ENCODE measurements at places on chromosomes 2 and 18.

DNA sequence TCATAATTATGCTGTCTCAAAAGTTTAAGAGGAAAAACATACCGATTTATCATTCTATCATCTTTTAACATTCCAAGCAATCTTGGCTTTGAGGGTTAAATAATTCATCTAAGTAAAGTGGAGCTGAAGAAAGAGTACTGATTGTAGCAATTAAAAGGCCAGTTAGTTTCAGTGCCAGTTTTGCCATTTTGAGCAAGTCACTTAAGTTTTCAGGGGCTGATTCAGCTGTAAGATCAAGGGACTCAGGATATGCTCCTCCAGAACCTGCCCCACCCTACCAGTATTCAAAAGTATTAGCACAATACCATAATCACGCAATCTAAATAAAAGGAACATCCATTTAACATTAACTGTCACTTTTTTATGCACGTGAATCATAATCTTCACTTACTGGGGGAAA, 1.9 kb downstream of the SS18 start:
- H3K27ac ChIP-seq: no peak overlapping the region
- DNase-seq: no peak
- H3K4me3 ChIP-seq: peak overlapping the region; percentile 96
- H3K36me3 ChIP-seq: peaks cover 2% of the 10 kb centered on the region
- no peaks in the 10 kb centered on the region for H3K27me3 ChIP-seq
- peaks cover 6% of the 10 kb centered on the region for H3K4me1 ChIP-seq

- peaks cover 4% of the 10 kb centered on the region for H3K4me1 ChIP-seq
- H3K36me3 ChIP-seq: no peaks in the 10 kb centered on the region
- no peaks in the 10 kb centered on the region for H3K27me3 ChIP-seq
- no peak overlapping the region for H3K4me3 ChIP-seq
- no peak for DNase-seq
Measured at GRCh38 chr2:200625282-200625681, 39.5 kb downstream of the AOX1 start.

GRCh38 chr2:153819501-153819900, 52.2 kb upstream of the GALNT13 start:
- no peaks in the 10 kb centered on the region for H3K4me1 ChIP-seq
- H3K36me3 ChIP-seq: no peaks in the 10 kb centered on the region
- H3K27me3 ChIP-seq: no peaks in the 10 kb centered on the region
- DNase-seq: no peak
- H3K4me3 ChIP-seq: no peak overlapping the region

GRCh38 chr18:58865033-58865590, 435 bp downstream of the ZNF532 start:
- peaks cover 42% of the 10 kb centered on the region for H3K4me1 ChIP-seq
- H3K36me3 ChIP-seq: peaks cover 52% of the 10 kb centered on the region
- DNase-seq: no peak

- no peaks in the 10 kb centered on the region for H3K4me1 ChIP-seq
- no peak overlapping the region for H3K4me3 ChIP-seq
- DNase-seq: no peak
- H3K27ac ChIP-seq: no peak overlapping the region
Measured at GRCh38 chr2:166593403-166593802, 99.4 kb upstream of the SCN7A start.

DNA sequence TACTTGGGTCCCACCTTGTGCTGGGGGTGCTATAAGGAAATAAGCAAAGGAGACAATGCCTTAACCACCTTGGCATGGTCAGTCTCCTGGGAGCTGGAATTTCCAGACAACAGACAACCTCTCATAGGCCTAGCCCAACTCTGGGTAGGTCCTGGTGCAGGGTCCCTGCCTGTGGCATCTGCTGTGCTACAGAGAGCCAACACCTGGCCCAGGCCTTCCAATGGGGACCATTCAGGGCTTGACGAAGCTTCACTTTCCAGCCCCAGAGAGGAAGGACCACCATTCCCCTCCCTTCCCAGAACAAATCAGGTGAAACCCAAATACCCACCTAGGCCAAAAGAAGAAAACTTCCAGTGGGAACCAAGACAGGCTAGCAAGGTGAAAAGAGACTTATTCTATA, 82.8 kb downstream of the SMAD7 start:
- peaks cover 10% of the 10 kb centered on the region for H3K4me1 ChIP-seq
- H3K27me3 ChIP-seq: no peaks in the 10 kb centered on the region
- H3K36me3 ChIP-seq: no peaks in the 10 kb centered on the region
- H3K27ac ChIP-seq: no peak overlapping the region
- DNase-seq: no peak
- no peak overlapping the region for H3K4me3 ChIP-seq

GRCh38 chr2:240670402-240670801, 12.3 kb downstream of the AQP12B start:
- no peaks in the 10 kb centered on the region for H3K4me1 ChIP-seq
- H3K27me3 ChIP-seq: peaks cover 15% of the 10 kb centered on the region
- no peak overlapping the region for H3K4me3 ChIP-seq
- no peak for DNase-seq
- no peak overlapping the region for H3K27ac ChIP-seq
- no peaks in the 10 kb centered on the region for H3K36me3 ChIP-seq

DNA sequence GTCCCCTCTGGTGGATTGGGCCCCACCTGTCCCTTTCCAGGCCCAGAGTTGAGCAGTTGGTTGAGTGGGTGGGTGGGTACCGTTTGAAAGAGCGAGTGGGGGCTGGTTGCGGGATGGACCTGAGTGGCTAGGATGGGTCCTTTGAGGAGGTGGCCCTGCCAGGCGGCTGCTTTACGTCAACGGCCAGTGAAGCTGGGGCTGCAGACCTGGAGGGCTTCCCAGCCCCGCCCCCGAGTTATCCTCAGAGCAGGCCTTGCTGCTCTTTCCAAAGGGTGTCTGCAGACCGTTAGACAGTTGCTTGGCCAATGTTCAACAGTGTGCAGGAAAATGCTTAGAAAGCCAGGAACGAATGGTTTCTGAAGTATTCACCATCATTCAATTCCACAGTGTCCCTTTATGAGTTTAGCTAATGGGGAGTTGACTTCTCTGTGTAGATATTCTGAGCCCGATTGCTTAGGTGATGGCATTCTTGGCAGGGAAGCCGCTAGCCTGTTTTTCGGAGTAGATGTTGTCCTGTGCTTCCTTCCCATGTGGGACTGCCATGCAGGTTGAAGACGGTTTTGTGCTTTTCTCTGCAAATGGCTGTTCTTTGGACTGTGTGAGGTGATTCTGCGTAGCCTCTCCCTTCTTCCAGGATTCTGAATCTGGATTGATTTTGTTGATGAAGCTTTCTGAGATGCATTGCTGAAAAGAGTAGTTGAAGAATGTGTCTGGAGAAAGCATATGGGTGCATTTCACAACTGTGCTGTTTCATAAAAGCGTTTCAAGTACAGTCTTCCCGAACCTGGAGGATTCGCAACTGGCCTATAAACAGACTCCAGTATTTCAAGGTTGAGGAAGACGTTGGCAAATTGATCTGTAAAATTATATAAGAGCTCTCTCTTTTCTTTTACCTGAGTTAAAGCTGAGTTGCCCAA, 45.8 kb downstream of the LDLRAD4 start:
- no peak overlapping the region for H3K4me3 ChIP-seq
- peaks cover 3% of the 10 kb centered on the region for H3K4me1 ChIP-seq
- no peaks in the 10 kb centered on the region for H3K27me3 ChIP-seq
- no peak overlapping the region for H3K27ac ChIP-seq

GRCh38 chr2:102758439-102758838, 3.4 kb upstream of the TMEM182 start:
- H3K4me3 ChIP-seq: no peak overlapping the region
- H3K4me1 ChIP-seq: no peaks in the 10 kb centered on the region
- no peak for DNase-seq

- H3K4me1 ChIP-seq: peaks cover 2% of the 10 kb centered on the region
Measured at GRCh38 chr2:216942016-216942415, 82.2 kb upstream of the TNP1 start.

GRCh38 chr2:81324046-81324445, 1019.5 kb upstream of the LRRTM1 start:
- H3K36me3 ChIP-seq: no peaks in the 10 kb centered on the region
- no peak overlapping the region for H3K27ac ChIP-seq
- no peak for DNase-seq
- no peaks in the 10 kb centered on the region for H3K27me3 ChIP-seq
- H3K4me1 ChIP-seq: no peaks in the 10 kb centered on the region
- H3K4me3 ChIP-seq: no peak overlapping the region

DNA sequence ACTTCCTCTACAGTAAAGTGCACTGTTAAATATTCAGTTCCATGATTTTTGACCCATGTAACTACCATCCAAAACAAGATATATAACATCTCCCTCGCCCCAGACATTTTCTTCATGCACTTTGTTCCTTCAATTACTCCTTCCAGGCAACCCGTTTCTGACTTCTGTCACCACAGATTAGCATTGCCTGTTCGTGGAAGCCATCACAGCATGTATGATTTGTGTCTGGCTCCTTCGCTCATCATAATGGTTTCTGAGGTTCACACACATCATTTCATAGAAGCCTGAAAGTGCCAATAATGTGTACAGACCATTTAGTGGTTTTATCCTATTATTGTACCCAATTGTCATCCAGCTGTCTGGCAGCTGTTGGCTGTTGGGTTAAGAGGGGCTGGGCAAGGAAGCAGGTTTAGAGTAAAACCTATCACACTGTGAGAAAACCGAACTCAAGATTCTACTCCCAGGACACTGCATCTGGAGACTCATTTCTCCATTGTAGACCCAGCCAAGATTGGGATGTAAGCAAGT, 16.1 kb downstream of the ARHGAP28 start:
- H3K27ac ChIP-seq: no peak overlapping the region
- no peaks in the 10 kb centered on the region for H3K36me3 ChIP-seq
- H3K4me3 ChIP-seq: no peak overlapping the region

- no peak for DNase-seq
- no peaks in the 10 kb centered on the region for H3K4me1 ChIP-seq
- peaks cover 52% of the 10 kb centered on the region for H3K27me3 ChIP-seq
- H3K36me3 ChIP-seq: no peaks in the 10 kb centered on the region
Measured at GRCh38 chr2:120453635-120453998, 107.7 kb downstream of the INHBB start.

DNA sequence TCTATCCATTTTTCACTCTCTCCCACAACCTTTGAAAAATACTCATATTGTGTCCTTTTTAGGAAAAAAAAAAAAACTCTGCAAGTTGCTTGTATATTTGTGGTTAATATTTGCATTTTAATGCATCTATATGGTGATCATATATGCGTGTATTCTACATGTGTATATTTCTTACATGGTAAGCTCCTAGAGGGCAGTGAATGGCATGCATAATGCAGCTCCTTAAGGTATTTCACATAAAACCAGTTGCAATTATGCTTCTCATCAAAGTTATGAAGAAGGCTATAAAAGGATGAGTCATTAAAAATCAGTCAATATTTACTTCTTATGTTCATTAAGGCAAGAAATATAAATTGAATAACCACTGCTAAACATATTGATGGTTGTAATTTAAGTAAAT, 100.8 kb downstream of the LRP1B start:
- DNase-seq: no peak
- no peak overlapping the region for H3K4me3 ChIP-seq
- H3K27me3 ChIP-seq: no peaks in the 10 kb centered on the region
- H3K4me1 ChIP-seq: no peaks in the 10 kb centered on the region

GRCh38 chr2:120177001-120177621, 46.1 kb downstream of the TMEM185B start:
- no peak overlapping the region for H3K27ac ChIP-seq
- DNase-seq: no peak
- H3K4me3 ChIP-seq: no peak overlapping the region
- H3K27me3 ChIP-seq: no peaks in the 10 kb centered on the region

DNA sequence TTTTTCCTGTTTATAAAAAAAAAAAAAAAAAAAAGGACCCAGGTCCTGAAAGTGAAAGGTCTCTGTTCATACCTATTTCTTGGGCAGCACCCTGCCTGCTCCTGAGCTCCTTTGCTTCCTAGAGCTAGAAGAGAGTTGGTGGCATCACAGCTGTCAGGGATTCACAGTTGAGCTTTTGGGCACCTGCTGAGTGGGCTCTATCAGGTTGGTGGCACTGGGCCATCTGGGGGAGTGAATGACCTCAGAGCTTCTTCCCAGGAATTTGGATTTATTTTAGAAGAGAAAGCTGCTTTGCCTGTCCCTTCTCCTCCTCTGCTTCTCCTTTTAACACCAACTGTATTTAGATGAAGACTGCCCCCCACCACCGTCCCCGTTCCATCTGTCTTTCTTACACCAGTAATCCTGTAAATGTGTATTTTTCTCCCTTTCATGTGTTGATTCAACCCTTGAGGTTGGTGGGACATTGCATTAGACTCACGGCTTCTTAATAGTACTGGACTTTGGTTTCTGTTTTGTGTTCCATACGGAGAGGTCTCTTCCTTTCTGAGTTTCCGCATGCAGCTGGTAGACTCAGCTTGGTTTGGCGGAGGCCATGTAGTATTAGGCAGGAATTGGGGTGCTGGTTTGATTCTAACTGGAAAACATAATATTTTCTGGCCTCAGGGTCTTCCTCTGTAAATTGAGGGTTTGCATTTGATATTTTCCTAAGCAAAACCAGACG, 7.6 kb upstream of the MGAT5 start:
- no peak overlapping the region for H3K27ac ChIP-seq
- H3K4me3 ChIP-seq: no peak overlapping the region
- no peaks in the 10 kb centered on the region for H3K36me3 ChIP-seq
- H3K4me1 ChIP-seq: no peaks in the 10 kb centered on the region
- no peak for DNase-seq
- no peaks in the 10 kb centered on the region for H3K27me3 ChIP-seq

DNA sequence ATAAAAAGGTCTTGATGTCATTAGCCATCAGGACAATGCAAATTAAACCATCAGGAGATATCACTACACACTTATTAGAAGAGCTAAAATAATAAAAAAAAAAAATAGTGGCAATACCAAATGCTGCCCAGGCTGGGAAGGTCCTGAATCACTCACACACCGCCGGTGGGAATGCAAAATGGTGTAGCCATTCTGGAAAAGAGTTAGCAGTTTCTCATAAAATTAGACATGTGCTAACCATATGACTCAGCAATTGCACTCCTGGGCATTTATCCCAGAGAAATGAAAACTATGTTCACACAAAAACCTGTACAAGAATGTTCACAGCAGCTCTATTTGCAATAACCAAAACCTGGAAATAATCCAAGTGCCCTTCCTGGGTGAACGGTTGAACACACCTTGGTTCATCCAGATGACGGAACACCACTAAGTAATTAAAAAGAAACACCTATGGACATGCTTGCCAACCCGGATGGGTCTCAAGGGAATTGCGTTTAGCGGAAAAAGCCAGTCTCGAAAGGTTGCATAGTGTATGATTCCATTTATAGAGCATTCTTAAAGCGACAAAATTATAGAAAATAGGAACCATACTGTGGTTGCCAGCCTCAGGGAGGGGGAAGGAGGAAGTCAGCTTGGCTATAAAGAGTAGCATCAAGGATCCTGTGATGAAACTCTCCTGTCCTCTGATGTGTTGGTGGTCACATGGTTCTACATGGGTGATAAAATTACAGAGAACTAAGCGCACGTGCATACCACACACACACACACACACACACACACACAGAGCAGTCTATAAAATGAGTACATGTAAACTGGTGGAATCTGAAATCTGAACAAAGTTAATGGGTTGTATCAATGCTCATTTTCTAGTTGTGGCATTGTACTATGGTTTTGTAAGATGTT, 4.6 kb downstream of the MBP start:
- H3K36me3 ChIP-seq: no peaks in the 10 kb centered on the region
- DNase-seq: no peak
- peaks cover 31% of the 10 kb centered on the region for H3K27me3 ChIP-seq

GRCh38 chr2:212117926-212118325, 420.7 kb downstream of the ERBB4 start:
- H3K27me3 ChIP-seq: no peaks in the 10 kb centered on the region
- peaks cover 19% of the 10 kb centered on the region for H3K4me1 ChIP-seq
- H3K4me3 ChIP-seq: no peak overlapping the region
- DNase-seq: no peak
- H3K36me3 ChIP-seq: no peaks in the 10 kb centered on the region

GRCh38 chr2:35871672-35872071, 483.9 kb upstream of the CRIM1 start:
- no peak overlapping the region for H3K4me3 ChIP-seq
- H3K4me1 ChIP-seq: no peaks in the 10 kb centered on the region
- H3K27ac ChIP-seq: no peak overlapping the region
- no peak for DNase-seq
- no peaks in the 10 kb centered on the region for H3K36me3 ChIP-seq

Measured in neuronal stem cell (in vitro differentiated cells).